Activated CD4-positive, alpha-beta T cell treated with anti-CD3 and anti-CD28 coated beads, Interleukin-2, amount 10 ng/mL, durations not matched to agents 7 days and 5 days (primary cell): ENCODE measurements at places on chromosomes 5 and 9. TPM values are rescaled to one million over a fixed set of nuclear protein-coding genes. Genes with fewer than 3 reads are reported as not detected.

Gene CEMIP2
- 43.2 TPM for total RNA-seq

Gene HACD4
- 17.1 TPM for total RNA-seq

DNA sequence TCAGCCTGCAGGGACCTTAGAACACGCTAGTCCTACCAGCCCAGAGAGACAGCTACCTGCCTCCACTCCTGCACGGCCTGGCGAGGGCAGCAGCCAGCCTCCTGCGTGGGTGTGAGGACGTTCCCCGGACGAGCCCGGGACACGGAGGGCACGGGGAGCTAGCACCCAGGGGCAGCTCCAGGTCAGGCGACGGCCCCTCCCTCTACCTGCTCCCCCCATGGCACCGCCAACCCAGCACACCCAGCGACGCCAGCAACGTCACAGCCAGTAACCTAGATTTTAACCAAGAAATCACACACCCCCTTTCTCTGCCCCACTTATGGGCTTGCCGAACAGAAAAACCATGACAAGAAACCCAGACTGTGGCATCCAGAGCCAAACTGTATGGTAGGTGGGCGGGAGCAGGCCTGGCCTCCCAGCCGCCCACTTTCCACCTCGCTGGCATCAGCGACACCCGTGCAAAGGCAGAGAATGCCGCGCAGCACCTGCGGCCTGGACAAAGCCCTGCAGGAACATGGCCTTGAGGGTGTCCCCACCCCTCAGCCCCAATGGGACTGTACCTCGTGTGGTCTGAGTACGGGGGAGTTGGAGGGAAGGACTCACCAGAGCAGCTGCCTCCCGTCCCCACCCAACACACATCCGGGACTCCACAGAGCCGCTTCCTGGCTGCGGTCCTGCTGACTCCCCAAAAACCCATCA, 47.9 kb downstream of the NACC2 start:
- no peak for DNase-seq

GRCh38 chr9:127174386-127175318, 52.2 kb upstream of the ANGPTL2 start:
- DNase-seq, result no peak

GRCh38 chr9:123007269-123007668, 26.2 kb upstream of the GPR21 start:
- no peak for DNase-seq

DNA sequence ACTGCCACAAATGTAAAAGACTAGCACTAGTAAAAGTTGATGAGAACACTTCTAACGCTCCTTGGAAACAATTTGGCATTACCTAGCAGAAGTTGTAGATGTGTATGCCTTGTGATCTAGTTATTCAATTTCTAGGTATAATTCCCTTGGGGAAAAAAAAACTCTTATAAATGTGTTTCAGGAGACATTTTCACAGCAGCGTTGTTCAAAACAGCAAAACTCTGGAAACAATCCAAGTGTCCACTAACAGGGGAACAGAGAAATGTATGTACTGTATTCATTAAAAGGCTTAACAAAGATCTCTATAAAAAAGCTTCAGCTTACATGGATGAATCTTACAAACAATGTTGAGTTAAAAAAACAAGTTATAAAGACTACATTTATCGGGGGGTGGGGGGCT, 30.4 kb downstream of the NR3C1 start:
- DNase-seq, result no peak

DNA sequence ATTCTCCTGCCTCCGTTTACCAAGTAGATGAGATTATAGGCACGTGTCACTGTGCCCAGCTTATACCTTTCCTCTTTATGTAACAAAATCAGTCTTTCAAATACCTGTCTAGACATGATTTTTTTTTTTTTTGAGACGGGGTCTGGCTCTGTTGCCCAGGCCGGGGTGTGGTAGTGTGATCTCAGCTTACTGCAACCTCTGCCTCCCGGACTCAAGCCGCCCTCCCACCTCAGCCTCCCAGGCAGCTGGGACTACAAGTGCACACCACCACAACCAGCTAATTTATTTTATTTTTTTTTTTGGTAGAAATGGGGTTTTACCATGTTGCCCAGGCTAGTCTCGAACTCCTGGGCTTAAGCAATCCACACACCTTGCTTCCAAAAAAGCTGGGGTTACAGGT, 13.2 kb downstream of the NADK2 start:
- DNase-seq, result no peak

- DNase-seq, result no peak
These were observed 92.8 kb downstream of the ANKH start for GRCh38 chr5:14778792-14779070.
